ENCODE measurements at places on chromosomes 1 and 21.

DNA sequence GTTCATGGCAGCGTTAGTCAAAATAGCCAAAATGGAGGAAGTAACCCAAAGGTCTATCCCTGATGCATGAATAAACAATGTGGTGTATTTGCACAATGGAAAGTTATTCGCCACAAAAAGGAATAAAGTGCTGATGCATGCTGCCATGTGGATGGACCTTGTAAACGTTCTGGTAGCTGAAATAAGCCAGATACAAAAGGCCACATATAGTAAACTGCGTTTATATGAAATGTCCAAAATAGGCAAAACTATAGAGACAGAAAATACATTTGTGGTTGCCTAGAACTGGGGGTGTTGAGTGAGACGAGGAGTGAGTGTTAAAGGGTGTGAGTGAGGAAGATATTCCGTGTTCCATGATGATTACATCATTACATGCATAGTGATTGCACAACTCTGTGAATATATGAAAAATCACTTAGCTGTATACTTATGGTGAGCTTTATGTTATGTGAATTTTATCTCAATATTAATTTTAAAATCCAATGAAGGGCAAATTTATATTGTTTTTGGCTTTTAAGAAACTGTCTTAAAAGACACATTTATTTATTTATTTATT lies 321.3 kb downstream of the KIF26B start:
- no peak for DNase-seq

- DNase-seq, result no peak
These were observed 128.0 kb downstream of the ACTL8 start for GRCh38 chr1:17883136-17883535.

DNA sequence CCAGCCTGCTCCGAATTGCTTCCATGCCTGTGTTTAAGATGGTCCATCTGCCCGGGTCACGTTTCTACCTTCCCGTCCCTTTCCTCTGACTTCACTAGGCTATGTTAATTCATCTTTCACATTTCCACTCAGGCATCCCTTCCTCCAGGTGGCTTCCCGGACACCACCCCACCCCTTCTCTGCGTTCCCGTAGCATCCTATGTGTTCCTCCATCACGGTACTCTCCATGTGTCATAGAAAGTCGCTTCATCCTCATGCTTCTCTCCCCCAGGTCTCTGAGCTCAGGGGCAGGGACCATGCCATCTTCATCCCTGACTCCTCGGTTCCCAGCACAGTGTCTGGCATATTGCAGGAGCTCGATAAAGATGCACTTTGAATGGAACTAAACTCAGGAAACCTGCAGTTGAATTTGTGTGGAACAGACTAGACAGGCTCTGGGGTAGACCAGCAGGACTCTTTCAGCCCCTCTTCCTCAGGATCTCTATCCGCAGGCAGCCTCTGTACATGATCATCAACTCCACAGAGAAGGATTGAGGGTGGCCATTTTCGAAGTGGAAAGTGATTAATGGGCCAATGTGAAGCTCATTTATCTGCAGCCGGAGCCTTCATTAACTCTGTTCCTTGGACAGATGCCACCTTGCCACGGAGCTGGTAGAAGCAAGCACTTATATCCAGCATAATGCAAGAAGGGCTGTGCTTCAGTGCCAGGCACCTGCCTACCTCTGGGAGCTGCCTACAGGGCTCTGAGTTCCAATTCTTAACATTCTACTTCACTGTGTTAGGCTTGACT lies 9.1 kb downstream of the C1orf226 start:
- DNase-seq, result no peak

- no peak for DNase-seq
These were observed 152.2 kb downstream of the CLEC20A start for GRCh38 chr1:178344513-178345091.

DNA sequence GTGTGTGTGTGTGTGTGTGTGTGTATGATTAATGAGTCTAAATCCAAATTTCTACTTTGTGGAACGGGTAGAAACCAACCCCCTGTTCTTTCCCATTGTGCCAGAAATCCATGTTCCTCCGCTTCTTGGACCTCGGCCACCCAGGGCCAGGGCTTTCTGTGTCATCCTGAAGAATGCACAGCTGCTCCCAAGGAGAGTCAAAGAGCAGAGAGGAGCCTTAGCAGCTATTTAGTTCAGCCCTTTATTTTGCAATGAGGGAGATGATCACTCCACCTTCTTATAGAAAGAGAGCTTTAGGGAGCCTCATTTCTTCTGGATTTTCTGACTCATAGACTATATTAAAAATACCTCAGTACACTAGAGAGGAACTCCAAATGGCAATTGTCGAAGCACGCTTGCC lies 489.3 kb upstream of the VAMP3 start:
- no peak for DNase-seq

DNA sequence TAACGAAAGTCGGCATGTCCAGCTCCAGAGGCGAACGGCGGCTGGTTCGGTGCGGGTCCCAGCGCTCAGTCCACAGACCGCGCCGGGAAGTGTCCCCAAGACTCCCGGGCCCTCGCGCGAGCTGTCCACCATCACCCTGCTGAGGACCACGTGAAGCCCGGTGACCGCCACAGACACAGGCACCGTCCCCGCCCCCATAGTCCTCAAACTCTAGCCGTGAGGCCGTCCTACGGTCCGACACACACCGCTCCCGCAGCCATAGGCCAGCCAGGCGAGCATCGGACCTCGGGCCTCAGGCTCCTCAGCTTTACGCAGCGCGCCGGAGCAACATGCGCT lies 535 bp downstream of the SETD4 start:
- no peak for DNase-seq

- no peak for DNase-seq
These were observed 16.2 kb upstream of the TP53BP2 start for GRCh38 chr1:223861904-223862303.

- no peak for DNase-seq
These were observed 35.8 kb downstream of the EPHX1 start for GRCh38 chr1:225845571-225846259.

GRCh38 chr1:81410941-81411340 lies 389.8 kb upstream of the ADGRL2 start:
- DNase-seq, result no peak

DNA sequence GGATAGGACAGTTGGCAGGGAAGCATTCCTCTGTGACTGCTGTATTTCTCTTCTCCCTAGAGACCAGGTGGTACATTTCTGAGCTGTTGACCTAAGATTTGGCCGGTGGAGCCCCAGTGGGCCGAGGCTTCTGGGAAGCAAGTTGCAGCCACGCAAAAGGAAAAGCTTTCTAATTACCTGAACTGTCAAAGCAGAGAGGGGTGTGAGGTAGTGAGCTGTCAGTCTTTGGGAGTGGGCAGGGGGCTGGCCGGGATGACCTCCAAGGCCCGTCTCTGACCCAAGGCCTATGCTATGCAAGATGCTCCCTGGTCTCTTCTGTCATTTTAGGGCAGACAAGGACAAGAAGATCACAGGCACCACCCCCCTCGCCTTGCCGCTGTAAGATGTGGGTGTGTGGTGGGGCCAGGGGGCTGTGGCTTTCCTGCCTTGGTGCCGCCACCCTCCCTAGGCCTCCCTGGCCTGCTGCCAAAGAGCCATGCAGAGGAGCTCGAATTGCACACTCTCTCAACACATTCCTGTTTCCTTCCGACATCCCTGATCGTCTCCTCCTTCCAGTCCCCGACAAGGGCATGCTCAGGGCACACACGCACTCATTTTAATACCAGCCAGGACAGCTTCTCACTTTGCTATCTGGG lies 7.7 kb downstream of the PADI1 start:
- peak; percentile 76 for DNase-seq

- no peak for DNase-seq
These were observed 87.6 kb downstream of the GFI1 start for GRCh38 chr1:92399076-92399475.

- no peak for DNase-seq
These were observed 23.9 kb downstream of the GPR161 start for GRCh38 chr1:168112673-168113305.

DNA sequence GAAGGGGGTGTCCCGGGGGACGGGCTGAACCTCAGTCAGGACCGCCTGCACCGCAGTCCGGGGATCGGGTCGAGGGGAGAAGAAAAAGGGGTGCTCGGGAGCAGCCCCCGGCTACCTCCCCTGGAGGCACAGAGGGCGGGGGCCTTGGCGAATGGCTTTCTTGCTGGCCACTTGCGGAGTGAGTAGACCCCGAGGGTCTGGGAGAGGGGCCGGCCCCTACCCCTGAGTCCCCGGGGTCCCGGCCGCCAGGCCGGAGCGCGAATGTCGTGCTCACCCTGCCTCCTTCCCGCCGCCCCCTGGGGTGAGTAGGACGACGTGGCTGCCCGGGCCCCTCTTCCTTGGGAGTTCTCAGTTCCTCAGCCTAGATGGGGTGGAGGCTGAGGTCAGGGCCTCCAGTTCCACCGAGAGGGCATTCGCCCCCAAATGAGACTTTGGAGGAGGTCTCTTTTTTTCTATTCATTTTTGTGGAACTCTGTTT lies 113.0 kb downstream of the OSBPL9 start:
- DNase-seq, result no peak

- no peak for DNase-seq
These were observed 77.6 kb downstream of the CD247 start for GRCh38 chr1:167440776-167441175.

- DNase-seq, result no peak
These were observed 28.4 kb downstream of the CHML start for GRCh38 chr1:241611736-241612135.

- DNase-seq, result no peak
These were observed 2.2 kb downstream of the CREG1 start for GRCh38 chr1:167551362-167551761.

DNA sequence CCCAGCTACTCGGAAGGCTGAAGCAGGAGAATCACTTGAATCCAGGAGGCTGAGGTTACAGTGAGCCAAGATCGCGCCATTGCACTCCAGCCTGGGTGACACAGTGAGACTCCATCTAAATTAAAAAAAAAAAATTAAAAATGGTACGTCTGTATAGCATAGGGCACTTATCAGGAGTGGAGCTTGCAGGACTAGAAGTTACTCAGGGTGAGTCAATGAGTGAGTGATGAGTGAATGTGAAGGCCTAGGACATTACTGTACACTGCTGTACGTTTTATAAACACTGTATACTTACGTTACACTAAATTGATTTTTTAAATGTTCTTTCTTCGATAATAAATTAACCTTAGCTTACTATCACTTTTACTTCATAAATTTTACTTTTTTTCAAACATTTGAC lies 183.6 kb downstream of the NR5A2 start:
- DNase-seq, result no peak

DNA sequence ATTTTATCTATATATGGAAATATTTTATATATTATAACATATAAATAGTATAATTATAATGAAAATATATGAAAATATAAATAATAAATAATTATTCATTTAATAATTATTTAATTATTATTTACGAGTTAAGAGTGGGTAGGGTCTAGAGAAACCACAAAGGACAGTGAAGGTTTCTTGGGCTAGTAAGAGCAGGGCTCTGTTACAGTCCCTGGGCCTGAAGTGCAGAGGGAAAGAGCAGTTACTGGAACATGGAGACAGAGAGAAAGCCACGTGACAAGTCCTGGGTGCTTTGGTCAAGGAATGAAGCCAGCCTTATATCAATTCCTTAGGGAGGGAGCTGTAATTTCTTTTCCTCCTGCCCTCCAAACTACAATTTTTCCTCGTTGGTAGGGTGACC lies 117.2 kb upstream of the OLIG2 start:
- no peak for DNase-seq

DNA sequence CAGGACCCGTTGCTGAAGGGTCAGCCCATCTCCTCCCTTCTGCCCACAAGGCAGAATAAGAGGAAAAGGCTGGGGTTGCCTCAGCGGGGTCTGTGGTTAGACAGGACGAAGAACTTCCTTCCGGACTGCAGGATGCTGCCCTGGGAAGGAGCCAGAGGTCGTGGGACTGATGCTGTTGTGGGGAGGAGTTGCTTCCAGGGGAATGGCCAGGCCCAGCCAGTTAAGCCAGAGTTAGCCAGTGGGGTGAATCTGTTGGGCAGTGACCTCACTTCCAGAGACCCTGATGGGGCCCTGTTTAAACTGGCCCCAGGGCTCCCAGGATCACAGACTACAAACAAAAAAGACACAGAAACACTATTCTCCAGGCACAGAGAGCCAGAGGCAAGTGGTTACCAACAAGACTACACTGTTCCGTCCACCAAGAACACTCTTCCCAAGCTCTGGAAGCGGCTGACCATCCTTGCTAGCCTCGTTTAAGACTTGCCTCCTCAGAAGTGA lies 13.0 kb downstream of the FAM229A start:
- DNase-seq, result no peak

- no peak for DNase-seq
These were observed 334.2 kb upstream of the SNX7 start for GRCh38 chr1:98327220-98327861.
